Thyroid gland (tissue), 4 donors: ENCODE measurements at places on chromosomes 1 and 21. TPM values are rescaled to one million over a fixed set of nuclear protein-coding genes. Genes with fewer than 3 reads are reported as not detected.

TTC24 gene
- total RNA-seq, result 0.27 TPM

PADI1 gene
- not detected for total RNA-seq

S100A2 gene
- total RNA-seq, result 2.6 TPM

- DNase-seq, result no peak
These were observed 221.1 kb upstream of the KAZN start for GRCh38 chr1:14377386-14377785.

- no peak for DNase-seq
These were observed 288.3 kb downstream of the TGFB2 start for GRCh38 chr1:218633238-218633988.

- no peak for DNase-seq
These were observed 250.3 kb downstream of the PTPRC start for GRCh38 chr1:198889101-198889500.

PLCH2 gene
- total RNA-seq, result 2.2 TPM

- no peak for DNase-seq
These were observed 14.8 kb upstream of the ZNF436 start for GRCh38 chr1:23384312-23385058.

GRCh38 chr1:173052681-173053196 is 2.0 kb upstream of the TNFSF18 start:
- no peak for DNase-seq

DNA sequence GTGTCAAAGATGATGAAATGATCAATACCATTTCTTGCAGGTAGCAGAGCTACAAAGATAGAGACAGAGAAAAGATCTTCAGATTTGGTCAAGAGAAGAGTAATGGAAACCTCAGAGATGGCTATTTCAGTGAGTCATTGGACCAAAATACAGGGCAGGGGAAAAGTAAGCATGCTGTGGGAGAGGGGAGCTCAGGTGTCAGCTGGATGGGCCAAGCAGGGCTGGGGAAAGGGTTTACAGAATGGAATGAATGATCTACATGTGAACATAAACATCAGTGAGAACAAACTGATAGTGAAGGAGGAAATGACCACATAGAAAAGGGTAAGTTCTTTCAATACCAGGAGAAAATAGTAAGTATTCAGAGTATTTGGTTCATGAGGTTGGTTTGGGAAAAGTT is 61.4 kb upstream of the CNN3 start:
- no peak for DNase-seq

DNA sequence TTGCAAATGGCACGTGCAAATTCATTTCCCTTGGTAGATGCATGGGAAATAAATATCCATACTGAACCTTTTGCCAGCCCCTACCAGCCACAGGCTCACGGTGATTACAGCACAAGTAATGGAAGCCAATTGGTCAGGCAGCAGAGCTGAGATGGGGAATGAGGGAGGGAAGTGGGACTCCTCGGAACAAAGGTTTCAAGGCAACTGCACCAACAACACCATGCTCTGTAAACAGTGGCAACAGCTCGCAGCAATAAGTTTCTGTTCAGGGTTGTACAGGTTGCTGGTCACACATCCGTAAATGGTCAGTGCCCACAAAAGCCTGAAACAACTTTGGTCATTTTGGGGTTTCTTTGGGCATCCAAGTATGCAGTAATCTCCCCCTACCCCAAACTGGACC is 62.7 kb upstream of the LPGAT1 start:
- no peak for DNase-seq
